ENCODE measurements at places on chromosomes 2 and 18. TPM values are rescaled to one million over a fixed set of nuclear protein-coding genes. Genes with fewer than 3 reads are reported as not detected.

MAPK4 gene
- total RNA-seq = not detected

PROKR1 gene
- not detected for total RNA-seq

DARS1 gene
- total RNA-seq = 148 TPM

FARP2 gene
- 26.5 TPM for total RNA-seq

ST8SIA5 gene
- under 0.01 TPM for total RNA-seq

VWA3B gene
- not detected for total RNA-seq

PSMA8 gene
- not detected for total RNA-seq

IL1R2 gene
- not detected for total RNA-seq

SKA1 gene
- total RNA-seq = 9.9 TPM

TDRD15 gene
- not detected for total RNA-seq
